ENCODE measurements at places on chromosomes 5 and 9.

GRCh38 chr5:76332611-76333205, 70.4 kb upstream of the IQGAP2 start:
- DNase-seq = no peak

- DNase-seq = no peak
These were observed 4.5 kb downstream of the CAMSAP1 start for GRCh38 chr9:135902655-135903357.

DNA sequence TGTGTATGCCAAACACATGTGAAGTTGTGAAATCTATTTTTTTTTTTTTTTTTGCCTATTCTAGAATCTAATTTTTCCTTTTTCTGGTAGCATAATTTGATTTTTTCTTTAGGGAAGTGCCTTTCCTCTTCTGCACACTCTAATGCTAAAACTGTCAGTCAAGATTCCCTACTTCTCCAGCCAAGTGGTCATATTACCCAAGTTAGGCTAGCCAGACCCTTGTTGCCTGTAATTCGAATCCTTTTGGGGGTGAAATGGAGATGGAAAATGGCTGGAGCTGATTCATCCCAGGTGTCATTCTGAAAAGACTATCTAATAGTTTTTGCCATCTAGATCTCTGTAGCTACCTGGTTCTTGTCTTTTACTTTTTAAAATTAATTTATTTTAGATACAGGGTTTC, 24.8 kb upstream of the UBAP1 start:
- DNase-seq = no peak

DNA sequence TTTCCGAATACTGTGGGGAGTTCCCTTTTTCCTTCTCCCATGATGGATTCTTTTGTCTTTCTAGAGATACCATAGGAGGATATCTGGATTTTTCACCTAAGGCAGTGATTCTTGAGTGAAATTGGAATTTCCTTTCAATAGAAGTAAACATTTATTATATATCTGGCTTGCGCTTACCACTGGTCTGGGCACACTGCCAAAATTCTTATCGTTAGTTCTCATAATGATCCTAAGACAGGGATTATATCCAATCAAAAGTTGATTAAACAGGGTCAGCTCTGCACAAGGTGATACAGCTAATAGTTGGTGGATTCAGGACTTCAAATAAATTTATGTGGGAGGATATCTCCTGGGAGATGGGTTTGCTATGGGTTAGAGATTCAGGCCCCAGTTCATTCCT, 9.6 kb downstream of the TLE4 start:
- no peak for DNase-seq

- DNase-seq = no peak
These were observed 150.7 kb upstream of the RASA1 start for GRCh38 chr5:87116825-87117512.

- no peak for DNase-seq
These were observed 84.8 kb downstream of the CAMK4 start for GRCh38 chr5:111308951-111309350.

GRCh38 chr9:74496819-74497747, at the start of gene RORB:
Gene RORB, plus strand, starts transcription at chr9:74497335. Its CDS starts 642 bp downstream, at chr9:74497977.
- no peak for DNase-seq

GRCh38 chr9:131366761-131367401, 27.0 kb upstream of the PRRC2B start:
- no peak for DNase-seq
